Gastroesophageal sphincter (tissue), 4 donors: ENCODE measurements at places on chromosomes 5 and 9.

DNA sequence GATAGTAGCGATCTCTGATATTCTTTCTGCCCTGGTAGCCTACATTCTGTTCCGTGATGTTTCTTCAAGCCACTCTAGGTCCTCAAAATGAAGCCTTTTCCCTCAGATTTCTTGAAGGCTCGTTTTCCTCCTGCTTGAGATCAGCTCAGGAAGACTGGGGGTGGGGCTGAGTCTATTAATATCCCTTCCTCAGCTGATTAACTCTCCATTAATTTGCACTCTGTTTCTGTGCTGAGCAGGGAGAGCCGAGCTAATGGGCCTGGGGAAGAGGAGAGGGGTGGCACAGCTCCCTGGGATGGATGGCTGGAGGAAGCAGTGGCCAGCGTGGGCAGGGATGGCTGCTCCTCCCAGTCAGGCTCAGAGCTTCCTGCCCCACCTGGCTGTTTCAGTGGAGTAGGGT is 93.3 kb downstream of the PPARGC1B start:
- no peak for ATAC-seq

DNA sequence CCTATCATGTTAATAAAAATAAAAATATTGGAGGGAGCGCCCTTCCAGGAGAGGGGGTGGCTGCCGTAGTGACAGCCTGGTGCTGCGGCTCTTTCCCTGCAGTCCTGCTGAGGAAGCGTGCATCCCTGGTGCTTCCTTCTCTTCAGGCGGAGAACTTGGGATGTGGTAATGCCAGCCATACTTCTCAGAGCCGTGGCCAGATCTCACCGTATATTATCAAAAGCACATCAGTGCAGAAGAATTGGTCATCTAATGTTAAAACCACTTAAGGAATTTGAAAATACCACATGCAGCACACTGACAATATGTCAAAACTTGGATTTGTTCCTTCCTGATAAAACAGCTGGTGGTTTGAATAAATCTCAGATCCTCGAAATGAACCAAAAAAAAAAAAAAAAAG is 17.7 kb downstream of the C9orf40 start:
- no peak for ATAC-seq

GRCh38 chr5:127865273-127865672 is 162.1 kb downstream of the CCDC192 start:
- ATAC-seq, result no peak

- ATAC-seq, result no peak
Observed at GRCh38 chr5:101370181-101370580, 467.1 kb upstream of the ST8SIA4 start.

DNA sequence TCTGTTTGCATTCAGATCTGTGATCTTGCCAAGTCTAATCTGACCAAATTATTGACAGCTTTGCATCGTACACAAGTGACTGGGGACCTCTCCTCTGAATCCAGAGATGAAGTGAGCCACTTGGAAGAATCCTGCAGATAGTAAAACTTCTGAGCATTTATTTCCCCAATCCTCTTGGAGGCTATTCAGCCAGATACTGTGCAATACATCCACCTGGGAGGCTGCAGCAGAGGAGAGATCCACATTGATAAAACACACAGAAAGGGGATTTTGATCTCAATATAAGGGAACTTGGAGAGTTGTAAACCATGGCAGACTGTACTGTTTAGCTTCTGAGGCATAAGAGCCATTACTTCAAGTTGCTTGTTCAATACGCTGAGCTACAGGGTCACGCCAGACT is 654.6 kb downstream of the MTRR start:
- ATAC-seq, result no peak

GRCh38 chr9:37976714-37977477 is 73.0 kb upstream of the SLC25A51 start:
- ATAC-seq, result peak; percentile 65

DNA sequence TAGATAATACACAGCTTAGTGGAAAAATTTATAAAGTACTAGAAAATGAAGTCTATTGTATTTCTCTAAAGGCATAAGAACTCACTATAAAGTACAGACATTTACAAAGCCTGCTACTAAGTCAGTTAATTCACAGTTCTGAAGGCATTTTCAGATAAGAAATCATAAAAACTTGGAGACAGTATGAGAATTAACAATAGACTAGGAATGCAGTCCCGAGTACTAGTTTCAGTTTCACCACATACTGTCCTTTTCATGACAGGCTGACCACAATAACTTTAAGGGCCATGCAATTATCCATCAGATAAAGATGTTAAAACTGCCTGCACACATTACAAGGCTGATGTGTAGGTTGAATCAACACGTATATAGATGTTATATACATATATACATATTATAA is 362.6 kb upstream of the SMC2 start:
- no peak for ATAC-seq

- ATAC-seq, result no peak
Observed at GRCh38 chr5:181092428-181092827, 38.5 kb downstream of the OR2V1 start.

DNA sequence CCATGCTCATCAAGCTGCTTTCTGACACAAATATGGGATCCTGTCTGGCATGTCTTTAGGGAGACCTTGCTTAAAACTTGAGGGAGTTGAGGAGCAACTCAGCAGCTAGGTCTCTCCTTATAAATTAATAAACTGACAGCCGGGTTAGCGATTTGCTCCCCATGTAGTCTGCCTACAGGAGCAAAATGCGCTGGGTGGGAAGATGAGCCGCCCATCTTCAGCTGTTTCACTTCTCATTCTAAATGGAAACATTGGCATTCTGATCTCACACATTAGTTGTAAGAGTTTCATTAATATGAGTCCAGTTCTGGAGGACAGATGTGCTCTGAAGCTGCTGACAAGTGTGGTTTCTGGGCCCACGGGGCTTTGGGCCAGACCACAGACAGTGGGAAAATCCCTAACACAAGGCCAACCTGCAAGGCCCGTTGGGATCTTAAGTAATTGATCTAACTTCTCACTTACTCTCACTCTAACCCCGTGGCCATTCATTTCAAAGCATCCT is 197.0 kb downstream of the MCTP1 start:
- peak; percentile 31 for ATAC-seq

DNA sequence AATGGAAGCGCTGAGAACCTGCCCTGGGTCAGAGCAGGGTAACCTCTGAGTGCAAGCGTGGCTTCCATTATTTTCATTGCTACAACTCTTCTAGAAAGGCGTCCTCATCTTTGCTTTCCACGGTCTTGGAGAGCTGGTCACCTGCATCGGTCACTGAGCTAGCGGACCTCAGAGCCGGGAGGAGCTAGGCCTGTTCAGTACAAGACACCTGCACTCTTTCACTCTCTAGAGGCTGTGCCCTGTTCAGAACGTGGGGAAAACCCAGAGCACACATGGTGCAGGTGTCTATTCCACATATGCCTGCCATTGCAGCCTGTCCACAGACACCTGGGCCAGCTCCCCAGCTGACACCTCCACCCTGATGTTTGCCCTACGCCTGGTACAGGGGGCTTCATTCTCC is 147.8 kb upstream of the IRX2 start:
- no peak for ATAC-seq

DNA sequence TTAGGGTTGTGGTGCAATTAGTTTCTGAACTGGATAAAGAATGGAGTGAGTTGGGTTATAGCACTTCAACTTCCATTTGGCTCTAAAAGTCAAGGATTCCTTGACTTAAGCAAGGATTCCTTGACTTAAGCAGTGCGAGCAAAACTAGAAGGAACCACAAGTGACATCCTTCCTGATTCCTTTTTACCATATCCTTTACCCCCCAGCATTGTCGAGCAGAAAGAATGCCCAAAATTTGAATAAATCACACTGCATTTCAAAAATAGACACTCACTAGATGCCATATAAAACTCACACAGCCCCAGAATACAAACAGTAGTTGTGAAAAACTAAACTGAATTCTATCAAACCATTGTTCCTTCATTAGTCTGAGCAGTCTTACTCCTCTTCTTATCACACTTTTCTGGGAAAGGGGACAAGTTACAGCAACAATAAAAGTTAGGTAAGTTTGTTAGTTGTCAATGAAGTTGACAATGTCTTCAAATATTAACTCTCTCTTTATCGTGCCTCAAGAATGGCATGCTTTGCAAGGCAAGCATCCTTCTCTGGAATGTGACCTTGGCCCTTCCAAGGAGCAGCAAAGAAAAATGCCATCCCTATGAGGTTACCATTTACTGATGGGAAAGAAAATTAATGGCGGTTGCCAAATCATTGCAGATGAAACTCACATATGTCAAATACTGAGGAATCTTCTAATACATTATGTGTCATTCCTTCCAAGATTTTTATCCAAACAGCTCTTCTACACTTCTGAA is 273.3 kb upstream of the ANKRD55 start:
- ATAC-seq, result no peak

DNA sequence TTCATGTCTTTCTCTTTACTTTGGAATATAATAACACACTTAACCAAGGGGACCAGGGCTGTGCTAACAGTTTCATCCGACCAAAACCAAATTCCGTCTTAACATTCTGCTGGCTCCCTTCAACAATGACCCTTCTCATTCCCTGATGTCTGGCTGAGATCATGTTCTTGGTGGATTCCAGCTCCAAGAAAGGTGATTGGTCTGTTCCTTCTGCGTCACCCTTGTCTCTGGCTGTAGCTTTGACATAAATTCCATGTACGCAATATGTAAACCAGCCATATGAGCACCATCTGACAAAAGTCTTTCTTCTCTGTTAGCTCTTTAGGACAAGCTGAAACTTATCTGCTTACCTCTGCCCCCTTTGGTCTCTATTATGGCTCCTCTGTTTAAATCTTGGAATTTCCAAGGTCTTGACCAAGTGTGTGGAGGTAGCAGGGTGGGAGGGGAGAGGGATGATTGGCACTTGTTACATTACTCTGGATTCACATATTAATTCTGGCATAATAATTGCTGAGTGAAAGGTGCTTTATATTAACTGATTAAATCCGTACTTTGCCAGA is 45.7 kb upstream of the HSD17B4 start:
- no peak for ATAC-seq

- ATAC-seq, result no peak
Observed at GRCh38 chr5:17431272-17432050, 66.6 kb upstream of the TAF11L2 start.

GRCh38 chr9:97704345-97704677 is 7.2 kb upstream of the XPA start:
- ATAC-seq, result no peak
